ENCODE measurements at places on chromosomes 7 and 10. TPM values are rescaled to one million over a fixed set of nuclear protein-coding genes. Genes with fewer than 3 reads are reported as not detected.

HMX2 gene
- polyA plus RNA-seq: not detected

GRCh38 chr10:83289373-83289772, 849.9 kb upstream of the GHITM start:
- no peak for DNase-seq

- no peak for DNase-seq
Measured at GRCh38 chr7:33887266-33887975, 17.9 kb upstream of the BMPER start.

- DNase-seq: peak; percentile 54
Measured at GRCh38 chr10:121927841-121928527, at the start of gene ATE1. Gene ATE1, minus strand, starts transcription at chr10:121928031. Its CDS starts 82 bp downstream, at chr10:121927949.
